Left forelimb (tissue), 1 donor: ENCODE measurements at places on chromosomes 3 and 15.
A peak's percentile ranks its signal among the peaks of the same experiment; 100 is the strongest.

DNA sequence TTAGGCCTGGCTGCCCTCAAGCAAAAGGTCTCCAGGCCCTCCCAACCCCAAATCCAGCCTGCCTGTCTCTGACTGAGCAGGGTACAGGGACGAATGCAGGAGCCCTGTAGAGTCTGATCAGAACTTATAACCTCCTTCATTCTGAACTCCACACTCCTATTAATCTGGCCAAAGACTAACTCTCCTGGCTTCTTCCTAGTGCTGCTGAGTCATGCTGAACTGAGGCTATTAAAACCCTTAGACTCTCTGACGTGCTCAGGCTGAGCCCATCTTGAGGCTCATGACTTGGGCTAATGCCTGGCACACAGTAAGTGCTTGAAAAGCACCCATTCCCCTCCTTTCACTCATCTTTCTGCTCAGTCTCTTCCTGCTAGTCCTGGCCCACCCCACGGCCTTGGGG, 81.9 kb downstream of the NUP210 start:
- no peak for DNase-seq

GRCh38 chr3:97949110-97949485, 23.1 kb downstream of the RIOX2 start:
- no peak for DNase-seq

DNA sequence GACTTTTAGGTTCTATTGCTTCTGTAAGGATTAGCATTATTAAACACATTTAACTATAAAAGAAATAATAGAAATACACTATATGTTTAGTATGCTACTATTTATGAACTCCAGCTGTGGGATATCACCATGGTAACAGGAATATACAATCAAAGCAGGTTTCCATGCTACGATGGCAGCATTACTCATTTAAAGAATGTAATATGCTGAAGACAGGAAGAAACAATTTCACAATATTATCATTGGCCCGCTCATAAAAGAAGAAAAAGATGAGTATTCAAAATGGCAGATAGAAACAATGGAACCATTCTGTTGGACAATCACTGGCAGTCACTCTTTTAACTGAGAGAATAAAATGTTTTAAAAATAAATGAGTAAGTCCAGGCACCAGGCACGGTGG, 153.4 kb downstream of the CBLB start:
- DNase-seq: no peak

DNA sequence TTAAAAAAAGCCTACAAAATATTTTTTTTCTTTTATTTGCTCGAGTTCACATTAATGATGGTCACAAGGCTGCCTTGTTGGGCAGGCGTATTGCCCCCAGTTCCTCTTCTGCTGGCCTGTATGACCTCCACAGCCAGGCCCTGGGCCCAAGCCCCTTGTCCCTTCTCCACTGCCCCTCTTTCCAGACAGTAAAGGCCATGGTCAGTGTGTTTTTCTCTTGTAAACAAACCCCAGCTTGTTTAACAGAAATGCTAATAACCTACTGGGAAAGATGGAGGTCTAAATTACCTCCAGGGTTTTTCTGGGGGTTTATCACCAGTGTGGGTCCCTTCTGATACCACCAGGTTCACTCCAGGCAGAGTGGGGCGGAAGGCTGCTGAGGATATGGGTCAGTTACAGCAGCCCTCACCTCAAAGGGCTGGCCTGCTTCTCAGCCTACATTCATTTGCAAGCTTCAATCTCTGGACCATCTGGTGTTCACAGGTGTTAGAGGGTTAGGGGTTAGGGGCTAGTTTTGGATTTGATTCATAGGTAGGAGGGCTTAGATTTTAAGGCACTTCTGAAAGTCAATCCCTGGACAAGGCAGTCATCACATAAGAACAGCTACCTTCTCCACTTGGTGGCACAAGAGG, 2.0 kb upstream of the MANF start:
- DNase-seq: no peak

DNA sequence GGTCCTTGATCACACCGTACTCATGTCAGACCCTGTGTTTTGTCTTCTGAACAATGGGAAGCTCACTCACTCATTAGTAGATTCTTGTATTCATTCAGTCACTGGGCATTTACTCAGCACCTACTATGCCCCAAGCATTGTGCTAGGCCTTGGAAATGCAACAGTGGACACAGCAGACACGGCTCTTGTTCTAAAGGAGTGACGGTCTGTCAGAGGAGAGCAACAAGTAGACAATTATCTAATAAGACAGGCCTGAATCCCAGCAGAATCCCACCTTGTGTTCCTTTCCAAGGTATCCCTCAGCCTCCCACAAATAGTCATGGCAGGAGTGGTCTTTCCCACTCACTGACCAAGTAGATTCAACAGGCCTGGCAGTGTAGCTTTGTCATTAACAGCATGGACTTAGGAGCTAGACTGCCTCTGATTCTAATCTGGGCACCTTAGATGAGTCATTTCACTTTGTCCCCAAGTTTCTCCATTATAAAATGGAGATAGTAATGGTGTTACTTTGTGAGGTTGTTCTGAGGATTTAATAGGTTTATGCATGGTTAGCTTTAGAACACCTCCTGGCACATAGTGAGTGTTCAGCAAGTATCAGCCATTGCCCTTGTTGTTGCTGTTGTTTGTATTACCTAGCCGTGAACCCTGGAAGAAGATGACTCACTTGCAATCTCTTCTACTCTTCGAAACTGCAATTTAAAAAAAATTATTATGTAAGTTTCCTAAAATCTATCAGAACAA, 69.1 kb downstream of the SSUH2 start:
- DNase-seq: peak; percentile 23

DNA sequence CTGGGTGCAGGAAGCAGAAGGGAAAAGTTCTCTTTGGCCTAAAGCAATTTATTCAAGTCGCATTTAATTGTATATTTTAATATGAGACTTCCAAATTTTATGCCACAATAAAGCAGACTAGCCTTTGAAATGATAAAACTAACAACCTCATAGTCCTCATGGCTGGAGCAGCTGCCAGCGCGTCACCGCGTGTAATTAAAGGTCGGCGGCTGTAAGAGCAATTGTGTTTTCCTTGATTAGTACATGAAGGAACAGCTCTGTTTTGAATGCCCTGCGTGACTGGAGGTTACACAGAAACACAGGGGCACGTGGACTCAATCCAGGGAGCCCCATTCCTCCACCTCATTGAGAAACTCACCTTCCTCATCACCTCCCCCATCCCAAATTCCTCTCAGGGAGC, 10.1 kb upstream of the LRRC15 start:
- no peak for DNase-seq
